ENCODE measurements at places on chromosomes 6 and 20. TPM values are rescaled to one million over a fixed set of nuclear protein-coding genes. Genes with fewer than 3 reads are reported as not detected.

GRCh38 chr6:33212857-33213165 lies 4.5 kb downstream of the RING1 start:
- H3K27ac ChIP-seq = peak overlapping the region; percentile 68
- peak overlapping the region; percentile 88 for H3K4me3 ChIP-seq
- H3K4me1 ChIP-seq = peaks cover 28% of the 10 kb centered on the region
- no peak for DNase-seq
- H3K27me3 ChIP-seq = peaks cover 6% of the 10 kb centered on the region
- peaks cover 14% of the 10 kb centered on the region for H3K36me3 ChIP-seq

GRCh38 chr6:11233673-11234573 lies 1.5 kb upstream of the NEDD9 start:
- no peak for DNase-seq
- H3K27me3 ChIP-seq = no peaks in the 10 kb centered on the region
- H3K4me3 ChIP-seq = peak overlapping the region; percentile 80
- H3K36me3 ChIP-seq = no peaks in the 10 kb centered on the region
- peaks cover 42% of the 10 kb centered on the region for H3K4me1 ChIP-seq
- H3K27ac ChIP-seq = peak overlapping the region; percentile 98

Gene TUBB1
- not detected for total RNA-seq

DNA sequence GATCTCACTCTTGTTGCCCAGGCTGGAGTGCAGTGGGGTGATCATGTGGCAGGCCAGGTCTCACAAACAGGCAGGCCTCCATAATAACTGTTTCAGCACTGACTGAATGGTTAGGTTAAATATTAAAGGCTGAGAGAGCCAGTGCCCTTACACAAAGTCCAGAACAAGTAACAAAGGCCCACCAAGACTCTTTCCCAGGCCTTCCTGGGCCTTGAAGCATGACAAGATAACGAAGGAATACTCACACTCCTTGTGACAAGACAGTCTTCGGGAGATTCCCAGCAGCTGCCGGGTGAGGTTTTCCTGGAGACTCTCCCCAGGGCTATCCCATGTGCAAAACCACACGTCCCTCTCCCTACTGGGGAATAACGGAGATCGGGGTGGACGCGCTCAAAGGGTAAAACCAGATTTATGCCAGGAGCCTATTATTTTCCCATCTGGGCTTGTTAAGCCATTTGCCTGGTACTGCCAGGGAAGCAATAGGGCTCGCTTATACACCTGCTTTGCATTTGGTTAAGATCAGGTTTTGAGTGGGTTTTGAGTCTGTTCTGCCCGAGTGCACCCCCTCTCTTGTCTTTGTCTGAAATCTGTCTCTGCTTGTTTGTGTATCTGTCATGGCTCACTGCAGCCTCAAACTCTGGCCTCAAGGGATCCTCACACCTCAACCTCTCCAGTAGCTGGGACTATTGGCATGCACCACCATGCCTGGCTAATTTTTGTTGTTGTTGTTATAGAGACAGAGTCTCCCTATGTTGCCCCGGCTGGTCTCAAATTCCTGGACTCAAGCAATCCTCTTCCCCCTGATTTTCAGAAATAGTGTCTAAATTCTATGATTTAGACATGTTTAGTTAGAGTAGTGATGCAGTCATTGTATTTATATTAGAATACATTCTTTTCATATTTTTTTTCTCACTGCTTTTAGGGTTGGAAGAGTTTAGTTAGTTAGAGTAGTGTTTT lies 1.4 kb upstream of the ENPP3 start:
- peaks cover 15% of the 10 kb centered on the region for H3K4me1 ChIP-seq
- no peak for DNase-seq
- no peak overlapping the region for H3K27ac ChIP-seq
- H3K36me3 ChIP-seq = no peaks in the 10 kb centered on the region

DNA sequence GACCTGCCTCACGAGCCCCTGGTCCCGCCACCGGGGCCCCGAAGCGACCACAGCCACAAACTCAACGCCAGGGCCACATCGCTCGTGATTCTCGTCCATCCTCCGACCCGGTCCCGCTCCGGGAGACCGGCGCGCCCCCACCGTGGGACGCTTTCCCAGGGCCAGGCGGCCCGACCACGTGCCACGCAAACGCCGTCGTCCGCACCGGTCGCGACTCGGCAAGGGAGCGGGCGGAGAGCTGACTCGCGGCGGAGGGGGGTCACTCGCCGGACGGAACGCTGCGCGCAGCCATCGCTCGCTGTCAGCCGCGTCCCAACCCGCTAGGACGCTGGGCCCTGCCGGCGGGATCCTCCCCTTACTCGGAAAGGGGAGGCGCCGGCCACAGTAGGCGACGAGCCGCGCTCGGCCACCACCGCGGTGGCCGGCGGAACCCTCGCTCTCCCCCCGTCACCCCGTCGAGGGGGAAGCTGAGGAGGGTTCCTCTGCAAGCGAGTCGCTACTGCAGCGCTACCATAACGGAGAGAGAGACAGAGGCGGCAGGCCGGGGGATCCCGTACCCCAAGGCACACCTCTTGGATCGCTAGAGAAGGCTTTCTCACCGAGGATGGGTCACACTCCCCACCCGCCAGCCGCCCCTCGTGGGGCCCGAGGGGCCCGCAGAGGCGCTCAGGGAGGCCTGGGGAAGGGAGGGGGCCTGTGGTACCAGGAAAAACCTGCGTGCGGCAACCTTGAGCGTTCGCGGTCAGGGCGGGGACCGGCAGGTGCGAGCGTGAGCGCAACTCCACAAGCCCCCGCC lies 511.8 kb upstream of the ZNF337 start:
- H3K36me3 ChIP-seq = no peaks in the 10 kb centered on the region
- H3K4me3 ChIP-seq = peak overlapping the region; percentile 52
- peak; percentile 84 for DNase-seq
- H3K27me3 ChIP-seq = peaks cover 43% of the 10 kb centered on the region
- H3K4me1 ChIP-seq = peaks cover 6% of the 10 kb centered on the region

- H3K36me3 ChIP-seq = peaks cover 51% of the 10 kb centered on the region
- no peaks in the 10 kb centered on the region for H3K27me3 ChIP-seq
- no peaks in the 10 kb centered on the region for H3K4me1 ChIP-seq
These were observed 29.2 kb downstream of the MOCS1 start for GRCh38 chr6:39904946-39905639.

- no peaks in the 10 kb centered on the region for H3K36me3 ChIP-seq
- H3K4me3 ChIP-seq = no peak overlapping the region
- no peak for DNase-seq
- no peak overlapping the region for H3K27ac ChIP-seq
These were observed 19.2 kb upstream of the HFE start for GRCh38 chr6:26068036-26068435.

- H3K27me3 ChIP-seq = peaks cover 46% of the 10 kb centered on the region
- no peak overlapping the region for H3K4me3 ChIP-seq
- H3K4me1 ChIP-seq = no peaks in the 10 kb centered on the region
These were observed 135.9 kb downstream of the OLIG3 start for GRCh38 chr6:137358273-137358672.

Gene PRDM13
- not detected for total RNA-seq

GRCh38 chr6:1817033-1817761 lies 207.5 kb downstream of the FOXC1 start:
- H3K36me3 ChIP-seq = no peaks in the 10 kb centered on the region
- H3K27me3 ChIP-seq = no peaks in the 10 kb centered on the region
- H3K27ac ChIP-seq = no peak overlapping the region
- no peak overlapping the region for H3K4me3 ChIP-seq
- H3K4me1 ChIP-seq = peaks cover 33% of the 10 kb centered on the region
- DNase-seq = no peak

GRCh38 chr20:46583411-46584214 lies 33.2 kb upstream of the OCSTAMP start:
- no peak overlapping the region for H3K27ac ChIP-seq
- H3K4me3 ChIP-seq = no peak overlapping the region
- no peak for DNase-seq
- H3K36me3 ChIP-seq = no peaks in the 10 kb centered on the region

- peaks cover 67% of the 10 kb centered on the region for H3K4me1 ChIP-seq
- H3K27me3 ChIP-seq = no peaks in the 10 kb centered on the region
- peak overlapping the region; percentile 91 for H3K27ac ChIP-seq
- H3K4me3 ChIP-seq = no peak overlapping the region
These were observed 14.1 kb upstream of the TENT5A start for GRCh38 chr6:81766482-81767069.

Data from osteocyte (in vitro differentiated cells).